ENCODE measurements at places on chromosomes 11 and 22.

GRCh38 chr11:102478673-102479299 lies 26.2 kb upstream of the TMEM123 start:
- DNase-seq: no peak

- no peak for DNase-seq
Observed at GRCh38 chr11:47099918-47100315, 76.8 kb downstream of the ARFGAP2 start.

- no peak for DNase-seq
Observed at GRCh38 chr22:37896181-37896592, 9.9 kb upstream of the MICALL1 start.

GRCh38 chr22:18980829-18981228 lies 44.7 kb upstream of the PRODH start:
- DNase-seq: no peak

DNA sequence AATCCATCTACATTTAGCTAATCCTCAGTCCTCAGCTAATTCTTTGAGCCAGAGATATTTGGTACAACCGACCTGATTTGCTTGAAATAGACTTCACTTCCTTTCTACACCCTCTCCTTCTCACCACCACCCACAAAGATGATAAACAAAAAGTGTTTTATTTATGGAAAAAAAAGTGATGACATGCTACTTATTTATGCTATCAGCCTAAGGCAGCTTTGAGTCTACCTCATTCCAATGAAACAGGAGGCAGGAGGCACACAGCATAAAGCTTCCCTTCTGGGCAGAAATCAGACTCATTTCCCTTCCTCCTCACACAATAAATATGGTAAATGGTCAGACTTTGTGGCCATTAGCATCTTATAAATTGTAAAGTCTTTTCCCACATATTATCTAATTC lies 325.7 kb downstream of the SOX6 start:
- DNase-seq: no peak

DNA sequence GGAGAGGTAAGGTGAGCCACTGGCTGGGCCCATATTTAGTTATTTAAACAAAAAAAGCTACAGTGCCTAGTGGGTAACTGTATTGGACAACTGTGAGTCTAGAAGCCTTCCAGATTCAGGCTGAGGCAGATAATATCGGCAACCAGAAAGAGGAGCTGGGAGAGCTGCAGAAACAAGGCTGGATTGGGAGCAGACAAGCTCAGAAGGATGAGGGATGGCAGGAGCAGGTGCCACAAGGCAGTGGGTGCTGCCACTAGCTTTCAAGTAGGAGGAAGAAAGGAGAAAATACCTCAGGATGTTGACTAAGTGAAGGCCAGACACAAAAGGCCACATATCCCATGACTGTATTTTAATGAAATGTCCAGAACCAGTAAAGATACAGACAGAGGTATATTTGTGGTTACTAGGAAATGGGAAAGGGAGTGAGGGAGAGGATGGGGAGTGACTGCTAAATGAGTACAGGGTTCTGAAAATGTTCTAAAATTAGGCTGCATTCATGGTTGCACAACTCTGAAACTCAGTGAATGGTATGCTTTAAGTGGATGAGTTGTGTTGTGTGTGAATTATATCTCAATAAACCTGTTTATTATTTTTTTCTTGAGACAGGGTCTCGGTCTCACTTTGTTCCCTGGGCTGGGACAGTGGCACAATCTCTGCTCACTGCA lies 11.8 kb upstream of the RAPSN start:
- no peak for DNase-seq

DNA sequence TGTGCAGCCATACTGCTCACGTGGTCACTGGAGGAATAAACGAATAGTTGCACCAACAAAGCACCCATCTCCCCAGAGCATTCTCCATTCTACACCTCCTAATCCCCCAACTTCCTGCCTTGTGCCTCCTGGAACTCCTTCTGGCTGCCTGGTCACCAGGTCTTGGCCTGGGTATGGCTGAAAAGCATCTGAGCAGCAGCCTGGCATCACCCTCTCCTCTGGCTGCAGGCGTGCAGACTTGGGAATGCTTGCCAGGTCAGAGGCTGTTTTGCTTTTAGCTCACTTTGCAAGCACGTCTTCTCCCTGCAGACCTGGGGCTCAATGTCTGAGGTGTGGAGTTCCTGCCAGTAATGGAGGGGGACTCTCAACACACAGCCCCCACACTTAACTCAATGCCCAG lies 33.3 kb upstream of the KCNJ11 start:
- no peak for DNase-seq

- no peak for DNase-seq
Observed at GRCh38 chr22:23187871-23188700, 7.8 kb downstream of the BCR start.

DNA sequence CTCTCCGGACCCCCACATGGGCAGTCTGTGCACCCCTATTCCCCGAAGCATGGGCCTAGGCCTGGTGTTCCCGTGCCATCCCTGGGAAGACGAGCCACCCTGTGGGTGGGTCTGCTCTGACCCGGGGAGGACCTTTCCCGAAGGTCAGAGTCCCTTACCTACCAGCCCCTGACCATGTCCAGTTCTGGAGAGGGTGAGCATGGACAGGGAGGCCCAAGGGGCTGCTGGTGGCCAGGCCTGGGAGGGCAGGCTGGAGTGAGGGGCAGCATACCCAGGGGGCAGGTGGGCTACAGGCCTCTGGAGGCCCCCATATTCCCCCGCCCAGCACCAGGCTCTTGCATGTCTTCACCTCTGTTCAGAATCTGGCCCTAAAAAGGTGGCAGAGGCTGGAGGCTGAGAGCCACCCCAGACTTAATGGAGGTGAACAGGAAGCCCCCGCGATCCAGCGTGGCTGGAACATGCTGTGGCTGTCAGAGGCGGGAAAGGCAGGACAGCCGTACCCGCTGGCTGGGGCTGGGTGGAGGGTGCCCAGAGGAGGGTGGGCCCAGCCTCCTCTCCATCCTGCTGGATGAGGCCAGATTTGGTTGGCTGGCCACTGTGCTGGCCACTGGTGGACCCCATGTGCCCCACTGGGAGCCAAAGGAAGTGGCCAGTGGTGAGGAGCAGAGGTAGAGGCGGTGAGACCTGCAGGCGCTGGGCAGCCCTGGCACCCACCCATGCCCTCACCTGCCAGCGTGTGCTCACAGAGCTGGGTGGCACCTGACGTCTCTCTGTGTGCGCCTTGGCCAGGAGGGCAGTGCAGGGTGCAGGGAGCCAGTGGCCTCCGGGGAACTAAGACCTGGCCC lies 11.2 kb upstream of the SYT8 start:
- no peak for DNase-seq

GRCh38 chr11:20112291-20113148 lies 47.8 kb downstream of the DBX1 start:
- DNase-seq: no peak

DNA sequence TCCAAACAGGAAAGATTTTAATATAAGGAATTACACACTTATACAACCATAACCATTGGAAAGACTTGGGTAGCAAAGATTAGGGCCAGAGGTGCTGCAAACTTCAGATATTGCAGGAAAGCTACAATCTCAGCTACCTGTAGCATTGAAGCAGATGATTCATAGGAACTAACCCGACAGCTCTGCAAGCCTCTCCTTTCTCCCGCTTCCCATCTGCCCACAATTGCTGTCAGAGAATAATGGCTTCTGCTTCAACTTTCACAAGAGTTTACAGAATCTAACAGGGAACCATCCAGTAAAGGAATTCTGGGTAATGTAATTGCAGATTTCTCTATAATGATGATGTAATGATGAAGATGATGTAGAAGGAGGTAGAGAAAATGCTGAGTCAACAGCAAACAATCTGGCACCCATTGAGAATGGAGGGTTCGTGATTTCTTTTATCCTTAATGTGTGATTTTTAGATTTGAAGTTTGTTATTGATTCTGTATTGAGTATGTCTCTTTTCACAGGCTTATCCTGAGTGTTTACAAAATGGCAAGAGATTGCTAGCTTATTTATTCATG lies 70.8 kb upstream of the USP47 start:
- no peak for DNase-seq

GRCh38 chr22:19143967-19144400 lies 467 bp downstream of the ESS2 start:
- DNase-seq: no peak

DNA sequence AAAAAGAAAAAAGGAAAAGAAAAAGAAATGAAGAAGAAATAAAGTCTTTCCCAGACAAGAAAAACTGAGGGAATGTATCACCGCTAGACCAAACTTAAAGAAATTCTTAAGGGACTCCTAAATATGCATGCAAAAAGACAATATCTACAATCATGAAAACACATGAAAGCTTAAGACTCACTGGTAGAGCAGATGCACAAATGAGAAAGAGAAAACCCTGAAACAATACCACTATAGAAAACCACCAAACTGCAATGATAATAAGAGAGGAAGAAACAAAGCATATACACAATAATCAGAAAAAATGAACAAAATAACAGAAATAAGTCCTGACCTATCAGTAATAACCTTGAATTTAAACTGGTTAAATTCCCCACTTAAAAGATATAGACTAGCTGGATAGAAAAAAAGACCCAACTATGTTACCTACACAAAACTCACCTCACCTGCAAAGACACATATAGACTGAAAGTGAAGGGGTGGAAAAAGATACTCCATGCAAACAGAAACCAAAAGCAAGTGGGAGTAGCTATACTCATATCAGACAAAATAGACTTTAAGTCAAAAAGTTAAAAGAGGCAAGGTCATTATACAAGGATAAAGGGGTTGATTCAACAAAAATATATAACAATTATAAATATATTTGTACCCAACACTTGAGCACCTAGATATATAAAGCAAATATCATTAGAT lies 61.3 kb upstream of the NARS2 start:
- DNase-seq: no peak

GRCh38 chr11:16891964-16892363 lies 122.2 kb downstream of the PLEKHA7 start:
- DNase-seq: no peak

All from cortex of kidney (tissue), 1 donor.